Liver (tissue), 10 donors: ENCODE measurements at places on chromosomes 7 and 10.

- no peak overlapping the region for H3K4me3 ChIP-seq
- no peak overlapping the region for H3K27ac ChIP-seq
- no peaks in the 10 kb centered on the region for H3K36me3 ChIP-seq
- peaks cover 3% of the 10 kb centered on the region for H3K4me1 ChIP-seq
- H3K27me3 ChIP-seq: no peaks in the 10 kb centered on the region
- DNase-seq: no peak
Observed at GRCh38 chr7:88452646-88453045, 146.0 kb upstream of the STEAP4 start.

DNA sequence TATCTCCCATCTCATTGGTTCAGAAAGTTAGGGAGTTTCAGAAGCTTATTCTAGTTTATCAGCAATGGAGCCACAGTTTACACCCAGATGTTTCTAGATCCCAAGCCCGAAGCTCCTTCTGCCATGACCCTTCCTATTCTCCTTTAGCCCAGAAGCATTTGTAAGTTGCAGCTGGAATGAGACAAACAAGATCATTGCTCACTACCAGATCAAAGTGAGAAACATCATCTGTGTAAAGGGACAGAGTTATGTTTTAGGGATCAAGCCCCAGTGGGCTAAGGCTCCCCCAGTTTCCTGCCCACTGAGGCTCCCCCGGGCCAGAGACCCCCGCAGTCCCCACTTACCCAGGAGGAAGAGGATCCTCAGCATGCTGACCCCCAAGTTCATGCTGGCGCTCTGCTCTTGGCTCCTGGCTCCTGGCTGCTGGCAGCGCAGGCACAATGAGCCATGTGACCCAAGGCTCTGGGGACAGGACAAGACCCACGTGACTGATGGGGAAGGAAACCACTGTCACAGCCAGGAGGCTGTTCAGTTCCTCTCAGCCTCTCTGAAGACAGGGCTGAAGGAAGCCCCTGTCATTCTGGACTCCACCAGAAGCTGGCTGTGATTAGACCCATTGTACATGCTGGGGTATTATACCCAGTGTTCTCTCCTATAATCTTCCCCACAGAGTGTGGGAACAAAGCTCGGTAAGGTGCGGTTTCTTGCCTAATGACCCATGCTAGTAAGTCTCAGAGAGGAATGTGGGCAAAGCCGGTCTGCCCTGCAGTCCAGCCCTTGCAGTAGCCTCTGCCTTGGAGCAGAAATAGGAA is at the start of gene TMEM273:
Gene TMEM273, minus strand, starts transcription at position 442 of the 812 bp plus-strand sequence. Its CDS starts 55 bp downstream, at position 387.
- peak; percentile 35 for DNase-seq
- H3K36me3 ChIP-seq: no peaks in the 10 kb centered on the region
- H3K4me1 ChIP-seq: no peaks in the 10 kb centered on the region
- no peaks in the 10 kb centered on the region for H3K27me3 ChIP-seq
- peak within 1 kb of the TSS; percentile 73 for H3K27ac ChIP-seq
- H3K4me3 ChIP-seq: peak within 1 kb of the TSS; percentile 2

- no peak overlapping the region for H3K27ac ChIP-seq
- no peaks in the 10 kb centered on the region for H3K36me3 ChIP-seq
- H3K27me3 ChIP-seq: no peaks in the 10 kb centered on the region
Observed at GRCh38 chr10:69142983-69143382, 19.0 kb downstream of the VPS26A start.

DNA sequence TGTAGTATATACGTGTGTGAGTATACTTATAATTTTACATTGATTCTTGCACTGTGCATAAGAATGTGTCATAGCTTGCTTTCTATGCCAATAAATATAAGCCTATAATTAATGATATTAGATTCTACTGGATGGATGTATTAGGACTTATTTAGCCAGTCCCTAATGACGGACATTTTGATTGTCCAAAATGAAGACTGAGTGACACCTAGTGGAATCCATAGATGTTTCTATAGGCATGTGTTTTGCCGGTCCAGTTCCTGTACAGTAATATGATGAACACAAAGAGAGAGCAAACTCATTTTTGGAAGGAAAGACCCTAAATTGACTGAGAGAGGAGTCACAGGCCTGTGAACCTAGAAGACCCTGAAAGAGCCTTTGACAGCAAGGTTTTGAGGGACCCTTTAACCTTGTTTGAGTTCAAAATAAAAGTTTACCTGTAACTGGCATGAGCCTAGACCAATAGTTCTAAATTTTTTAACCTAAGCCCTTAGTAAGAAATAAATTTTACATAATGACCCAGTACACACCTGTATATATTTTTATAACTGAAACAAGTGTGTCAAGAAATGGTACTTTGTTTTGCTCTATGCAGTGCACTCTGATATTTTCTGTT is 42.4 kb upstream of the AGBL3 start:
- no peaks in the 10 kb centered on the region for H3K27me3 ChIP-seq
- H3K4me1 ChIP-seq: peaks cover 6% of the 10 kb centered on the region
- no peak overlapping the region for H3K27ac ChIP-seq
- H3K4me3 ChIP-seq: no peak overlapping the region
- DNase-seq: no peak
- H3K36me3 ChIP-seq: peaks cover 3% of the 10 kb centered on the region

GRCh38 chr10:29730969-29731368 is 96.2 kb upstream of the SVIL start:
- no peak overlapping the region for H3K4me3 ChIP-seq
- no peak for DNase-seq
- H3K4me1 ChIP-seq: peaks cover 17% of the 10 kb centered on the region
- no peaks in the 10 kb centered on the region for H3K36me3 ChIP-seq
